ENCODE measurements at places on chromosomes 5 and 9. TPM values are rescaled to one million over a fixed set of nuclear protein-coding genes. Genes with fewer than 3 reads are reported as not detected.

The ABO gene
- total RNA-seq = 2.0 TPM

The IFNK gene
- total RNA-seq = not detected

The SH3RF2 gene
- total RNA-seq = 1.6 TPM

The LTC4S gene
- 1.1 TPM for total RNA-seq

The SHISAL2B gene
- not detected for total RNA-seq

The PIP5KL1 gene
- total RNA-seq = 3.2 TPM

The LECT2 gene
- total RNA-seq = not detected

The BSPRY gene
- 7.5 TPM for total RNA-seq

The CCDC183 gene
- total RNA-seq = 2.0 TPM

The SH3TC2 gene
- total RNA-seq = 19.6 TPM

The SYK gene
- total RNA-seq = 5.9 TPM

The GRXCR2 gene
- not detected for total RNA-seq

The SARDH gene
- total RNA-seq = 18.9 TPM

The LHX2 gene
- total RNA-seq = 47.3 TPM

The LRRTM2 gene
- 124 TPM for total RNA-seq

The NEURL1B gene
- total RNA-seq = 21.6 TPM

The MSMP gene
- 2.3 TPM for total RNA-seq

The FST gene
- total RNA-seq = 11.4 TPM

The PRR16 gene
- 5.5 TPM for total RNA-seq

The ELAVL2 gene
- total RNA-seq = 37.8 TPM

The TMC1 gene
- 0.27 TPM for total RNA-seq

The PPP2R2B gene
- 32.9 TPM for total RNA-seq

The CATSPER3 gene
- not detected for total RNA-seq

The SPATA31E1 gene
- not detected for total RNA-seq

The DRD1 gene
- total RNA-seq = 6.8 TPM

The LCN10 gene
- 1.4 TPM for total RNA-seq

The USP20 gene
- 20.7 TPM for total RNA-seq

The FBP1 gene
- total RNA-seq = 1.9 TPM

The NR4A3 gene
- total RNA-seq = 5.1 TPM

Data from camera-type eye (tissue), 1 donor.